ENCODE measurements at places on chromosomes 7 and 10. TPM values are rescaled to one million over a fixed set of nuclear protein-coding genes. Genes with fewer than 3 reads are reported as not detected.
A peak's percentile ranks its signal among the peaks of the same experiment; 100 is the strongest.

GRCh38 chr7:156656598-156656997 is 16.0 kb downstream of the RNF32 start:
- DNase-seq = no peak

GNAT3 gene
- total RNA-seq = not detected

DNA sequence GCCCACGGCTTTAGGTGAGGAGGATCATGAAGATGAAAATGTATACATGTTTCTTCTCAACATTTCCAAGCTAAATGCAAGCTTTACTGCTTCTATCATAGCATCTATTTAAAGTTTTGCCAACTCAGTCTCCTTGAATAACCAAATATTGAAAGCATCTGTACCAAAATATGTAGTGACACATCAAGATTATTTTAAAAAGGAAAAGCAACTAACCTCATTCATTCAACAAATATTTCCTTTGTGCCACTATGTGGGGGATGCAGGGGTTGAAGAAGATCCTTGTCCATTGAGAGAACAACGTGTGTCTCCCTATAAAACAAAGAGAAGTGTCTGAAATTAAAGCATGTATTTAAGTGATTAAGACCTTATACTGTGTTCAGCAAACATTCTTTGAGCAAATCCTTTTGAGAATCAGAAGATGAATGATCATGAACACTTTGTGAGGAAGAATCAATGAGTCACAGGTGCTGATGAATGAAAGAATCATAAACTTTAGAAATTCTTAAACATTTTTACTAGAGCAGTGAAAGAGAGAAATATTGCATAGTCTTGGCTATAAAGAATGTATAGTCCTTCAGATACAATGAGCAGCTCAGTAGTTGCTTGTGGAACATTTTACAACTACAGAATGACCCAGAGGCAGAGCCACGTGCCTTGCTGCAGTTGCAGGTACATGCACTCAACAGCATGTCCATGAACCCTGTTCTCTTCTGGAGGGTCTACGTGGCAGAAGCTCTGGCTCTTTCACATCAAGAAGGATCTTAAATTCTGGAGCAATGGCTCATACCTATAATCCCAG is 13.9 kb downstream of the TAS2R60 start:
- DNase-seq = no peak

GRCh38 chr10:108684431-108684830 is 1238.9 kb downstream of the XPNPEP1 start:
- DNase-seq = no peak

FAM131B gene
- 0.40 TPM for total RNA-seq

- DNase-seq = no peak
Measured at GRCh38 chr7:46544396-46545008, 623.4 kb upstream of the IGFBP3 start.

CTBP2 gene
- total RNA-seq = 23.9 TPM

PKD2L1 gene
- total RNA-seq = not detected

DNA sequence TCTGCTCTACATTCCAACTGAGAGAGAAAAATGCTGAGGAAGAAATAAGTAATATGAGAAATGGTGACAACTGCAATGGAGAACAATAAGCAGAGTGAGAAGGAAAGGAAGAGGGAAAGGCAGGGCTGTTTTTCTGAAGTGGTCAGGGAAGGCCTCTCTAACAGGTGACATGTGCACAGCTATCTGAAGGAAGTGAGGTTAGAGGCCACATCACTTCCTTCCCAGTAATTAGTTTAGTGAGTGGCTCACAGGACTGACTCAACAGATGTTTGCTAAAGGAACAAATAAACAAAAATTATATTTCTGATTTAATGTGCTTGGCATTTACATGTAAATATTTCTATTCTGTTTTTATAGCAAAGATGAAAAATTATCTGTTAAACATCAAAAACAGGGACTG is 77.9 kb downstream of the ARHGAP21 start:
- no peak for DNase-seq

- no peak for DNase-seq
Measured at GRCh38 chr10:133458710-133459453, 5.1 kb downstream of the SCART1 start.

- DNase-seq = no peak
Measured at GRCh38 chr7:91181949-91182348, 82.3 kb upstream of the FZD1 start.

DNA sequence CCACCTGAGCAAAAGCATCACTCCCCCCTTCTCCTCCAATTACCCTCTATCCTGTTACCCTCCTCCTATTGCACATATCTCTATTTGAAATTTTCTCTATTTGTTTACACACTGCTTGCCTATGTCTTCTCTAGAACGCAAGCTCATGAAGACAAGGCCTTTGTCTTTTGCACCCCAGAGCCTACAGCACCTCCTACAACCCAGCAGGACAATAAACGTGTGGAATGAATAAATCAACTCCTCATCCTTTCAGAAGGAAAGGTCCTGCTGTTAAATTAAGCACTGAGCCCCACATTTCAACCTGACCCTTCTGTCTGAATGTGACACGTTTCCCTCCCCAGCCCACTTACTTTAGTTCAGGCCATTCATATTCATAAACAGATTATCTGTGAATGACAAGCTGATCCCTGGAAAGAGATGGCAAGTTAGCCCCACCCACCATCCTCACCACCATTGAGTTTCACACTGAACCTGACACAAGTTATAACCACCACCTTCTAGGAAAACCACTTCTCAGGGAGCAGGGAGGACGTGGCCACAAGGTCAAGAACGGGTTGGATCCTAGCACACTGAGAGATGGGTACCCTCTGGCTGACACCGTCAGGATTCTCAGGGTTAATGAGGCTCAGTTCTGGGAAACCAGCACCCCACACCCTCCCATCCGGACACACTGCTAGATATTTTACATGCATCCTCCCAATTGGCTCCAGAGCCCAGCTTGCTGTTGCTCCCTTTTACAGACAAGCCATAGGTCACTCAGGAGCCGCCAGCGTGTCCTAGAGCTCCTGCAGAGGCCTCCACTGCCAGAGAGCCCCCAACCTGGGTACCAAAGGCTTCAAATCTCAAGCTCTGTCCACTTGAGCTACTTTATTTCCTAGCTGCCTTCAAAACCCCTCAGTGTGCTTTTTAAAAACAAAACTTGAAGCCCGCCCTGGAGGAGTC is 934 bp downstream of the PRTFDC1 start:
- peak; percentile 25 for DNase-seq

LFNG gene
- 5.5 TPM for total RNA-seq

DNA sequence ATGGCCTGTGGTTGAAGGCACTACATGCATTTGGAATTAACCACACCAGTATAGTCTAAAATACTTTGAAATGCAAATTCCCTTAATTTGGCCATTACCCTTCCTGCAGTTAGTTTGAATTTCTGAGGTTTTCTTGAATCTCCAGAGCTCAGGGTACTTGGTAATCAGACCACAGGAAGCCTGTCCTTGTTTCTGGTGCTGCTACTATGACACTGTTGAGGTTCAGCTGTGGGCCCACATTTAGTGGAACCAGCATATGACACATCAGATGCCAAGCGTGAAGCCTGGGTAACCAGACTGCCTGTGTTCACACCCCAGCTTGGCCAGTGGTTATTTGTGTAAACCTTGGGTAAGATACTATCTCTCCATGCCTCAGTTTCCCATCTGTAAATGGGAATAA is 124.3 kb downstream of the SNX10 start:
- no peak for DNase-seq
